ENCODE measurements at places on chromosomes 12 and 14.

GRCh38 chr12:29869946-29870345 lies 86.2 kb upstream of the TMTC1 start:
- DNase-seq = no peak

DNA sequence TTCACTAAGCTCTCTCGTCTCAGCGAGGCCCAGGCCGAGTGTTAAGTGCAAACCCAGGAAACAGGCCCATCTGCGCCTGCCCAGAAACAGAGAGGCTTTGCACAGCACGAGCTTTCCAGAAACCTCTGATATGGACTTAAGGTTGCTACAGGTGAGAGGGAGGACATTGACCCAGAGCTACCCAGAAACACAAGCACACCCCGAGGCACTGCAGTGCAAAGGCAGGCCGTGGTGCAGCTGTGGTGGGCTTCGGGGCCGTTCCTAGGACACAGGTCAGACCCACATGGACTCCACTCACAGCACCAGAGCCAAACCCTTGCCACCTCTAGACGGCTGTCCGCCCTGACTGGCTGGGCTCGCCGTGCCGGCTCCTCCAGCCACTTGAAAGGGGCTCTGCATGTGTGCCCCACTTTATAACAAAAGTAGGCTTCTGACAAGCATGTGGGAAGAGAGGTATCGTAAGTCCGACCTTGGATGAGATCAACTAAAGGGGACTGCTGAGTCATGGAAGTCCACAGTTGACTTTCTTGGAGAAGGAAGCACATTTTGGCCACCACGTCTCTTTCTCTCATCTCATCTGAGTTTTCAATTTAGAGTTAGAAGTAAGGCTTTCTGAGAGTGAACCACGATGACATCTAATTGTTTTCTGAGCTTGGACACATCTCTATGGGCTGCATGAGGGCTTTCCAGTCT lies 38.2 kb downstream of the CACNA2D4 start:
- no peak for DNase-seq

DNA sequence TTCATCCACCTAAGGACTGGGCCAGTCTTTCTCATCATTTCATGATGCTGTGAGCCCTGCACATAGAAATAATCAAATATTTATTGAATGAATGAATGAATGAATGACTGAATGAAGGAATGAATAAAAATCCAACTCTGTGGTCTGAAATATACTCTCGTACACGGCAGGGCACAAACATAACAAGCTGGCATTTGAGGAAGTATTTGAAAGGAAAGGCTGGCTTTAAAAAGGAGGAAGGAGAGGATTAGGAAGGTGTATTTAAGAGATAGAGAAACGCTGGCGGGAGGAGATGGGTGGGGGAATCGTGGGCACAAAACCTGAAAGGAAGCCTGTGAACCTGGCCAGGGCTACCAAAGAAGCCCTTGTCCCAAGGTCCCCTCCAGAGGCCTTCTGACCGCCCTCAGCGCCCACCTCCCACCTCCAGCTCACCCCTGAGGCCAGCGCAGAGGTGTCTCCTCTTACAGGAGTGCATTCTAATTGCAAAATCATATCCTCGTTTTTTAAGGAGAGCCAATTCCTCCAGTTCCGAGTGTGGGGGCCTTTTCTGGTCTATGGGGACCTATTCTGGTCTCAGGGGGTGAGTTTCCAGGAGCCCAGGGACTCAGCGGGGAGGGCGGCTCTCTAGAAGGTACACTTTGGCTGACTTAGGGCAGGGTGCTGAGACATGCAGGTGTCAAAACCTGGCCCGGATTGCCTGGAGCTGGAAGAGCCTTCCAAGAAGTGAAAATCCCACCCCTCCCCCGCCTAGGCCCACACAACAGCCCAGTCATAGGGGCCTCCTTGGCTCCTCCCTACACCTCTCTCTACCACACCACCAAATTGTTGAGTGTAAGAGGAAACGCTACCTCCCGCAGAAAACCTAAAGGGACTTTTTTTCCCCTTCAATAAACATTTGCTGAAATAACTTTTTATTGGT lies 8.7 kb upstream of the JDP2 start:
- DNase-seq = no peak

DNA sequence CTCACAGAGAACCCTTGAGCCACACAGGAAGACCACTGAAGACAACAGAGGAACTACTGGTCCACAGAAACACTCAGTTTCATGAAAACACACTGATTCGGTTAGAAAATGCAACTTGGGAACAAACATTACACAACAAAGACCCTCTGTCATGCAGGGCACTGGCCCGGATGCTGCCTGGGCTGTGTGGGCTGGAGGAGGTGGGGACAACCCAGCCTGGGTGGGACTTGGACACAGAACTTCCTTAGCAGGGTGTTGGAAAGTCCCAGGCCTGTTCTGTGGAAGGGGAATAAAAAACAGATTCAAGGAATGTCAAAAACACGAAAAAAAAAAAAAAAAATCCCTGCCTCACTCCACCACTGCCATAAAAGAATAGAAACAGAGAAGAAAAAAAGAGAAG lies 181.0 kb downstream of the MON2 start:
- DNase-seq = no peak

DNA sequence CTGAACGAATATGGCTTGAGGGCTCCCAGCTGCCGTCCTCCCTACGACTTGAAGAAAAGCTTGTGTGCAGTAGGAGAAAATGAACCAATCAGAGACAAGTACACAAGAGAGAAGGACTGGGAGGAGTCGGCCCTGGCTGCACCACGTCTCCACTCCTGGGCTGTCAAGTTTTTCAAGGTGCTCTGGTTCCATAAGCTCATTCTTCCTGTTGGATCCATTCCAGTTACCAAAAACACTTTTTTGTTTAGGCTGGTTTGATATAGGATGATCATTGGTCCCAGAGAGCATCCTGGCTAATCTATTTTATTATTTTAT lies 2.8 kb upstream of the A2ML1 start:
- no peak for DNase-seq

DNA sequence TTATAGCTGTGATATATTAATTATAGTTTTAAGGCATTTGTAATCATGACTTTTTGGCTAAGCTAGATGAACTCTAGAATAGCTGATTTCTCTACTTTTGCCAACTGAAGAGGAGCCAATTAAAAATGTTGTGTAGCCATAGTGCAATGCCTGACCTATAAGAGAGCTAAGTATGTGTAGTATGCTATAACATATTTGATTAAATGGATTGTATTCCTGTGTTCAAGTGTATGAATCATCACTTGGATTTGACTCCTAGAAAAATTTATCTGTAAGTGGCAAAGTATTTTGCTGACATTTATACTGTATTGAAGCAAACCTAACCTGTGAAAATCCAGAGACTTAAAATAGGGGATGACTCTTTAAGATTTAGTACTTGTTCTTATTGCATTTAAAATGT lies 34.2 kb downstream of the PCNX4 start:
- no peak for DNase-seq

DNA sequence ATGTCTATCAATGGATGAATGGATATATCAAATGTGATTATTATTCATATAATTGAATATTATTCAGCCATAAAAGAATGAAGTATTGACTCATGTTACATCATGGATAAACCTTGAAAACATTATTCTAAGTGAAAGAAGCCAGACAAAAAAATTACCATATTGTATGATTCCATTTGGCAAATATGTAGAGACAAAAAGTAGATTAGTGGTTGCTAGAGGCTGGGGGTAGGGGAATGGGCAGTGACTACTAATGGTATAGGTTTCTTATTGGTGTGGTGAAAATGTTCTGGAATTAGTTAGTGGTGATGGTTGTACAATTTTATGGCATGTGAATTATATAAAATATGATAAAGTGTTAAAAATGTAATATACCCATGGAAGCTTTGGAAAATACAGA lies 31.8 kb upstream of the GNS start:
- DNase-seq = no peak

- DNase-seq = no peak
Observed at GRCh38 chr14:53655080-53655785, 301.4 kb downstream of the BMP4 start.

- DNase-seq = no peak
Observed at GRCh38 chr12:99658671-99659349, 11.3 kb downstream of the GARIN6 start.

- DNase-seq = no peak
Observed at GRCh38 chr12:75798136-75798926, 233.2 kb downstream of the PHLDA1 start.

GRCh38 chr12:124466216-124467128 lies 100.9 kb downstream of the NCOR2 start:
- DNase-seq = peak; percentile 70

GRCh38 chr12:45721369-45721768 lies 8.1 kb upstream of the ARID2 start:
- no peak for DNase-seq

- DNase-seq = no peak
Observed at GRCh38 chr12:132550014-132550802, 60.2 kb downstream of the LRCOL1 start.

DNA sequence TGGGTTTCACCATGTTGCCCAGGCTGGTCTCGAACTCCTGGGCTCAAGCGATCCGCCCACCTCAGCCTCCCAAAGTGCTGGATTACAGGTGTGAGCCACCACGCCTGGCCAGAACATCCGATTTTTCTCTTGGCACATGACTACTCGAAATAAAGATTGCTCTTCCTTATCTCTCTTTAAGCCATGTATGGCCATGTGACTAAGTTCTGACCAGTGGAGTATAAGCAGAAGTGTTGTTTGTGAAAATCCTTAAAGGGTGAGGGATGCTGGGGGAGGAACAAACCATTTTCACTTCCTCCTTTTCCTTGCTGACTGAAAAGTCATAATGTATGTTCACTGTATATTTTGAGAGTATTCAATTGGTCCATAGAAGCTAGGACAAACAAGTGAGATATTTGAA lies 50.7 kb upstream of the ATF7IP start:
- DNase-seq = no peak

- no peak for DNase-seq
Observed at GRCh38 chr12:69214169-69214568, 25.2 kb upstream of the CPSF6 start.

GRCh38 chr12:106722837-106723236 lies 51.6 kb upstream of the RIC8B start:
- no peak for DNase-seq

DNA sequence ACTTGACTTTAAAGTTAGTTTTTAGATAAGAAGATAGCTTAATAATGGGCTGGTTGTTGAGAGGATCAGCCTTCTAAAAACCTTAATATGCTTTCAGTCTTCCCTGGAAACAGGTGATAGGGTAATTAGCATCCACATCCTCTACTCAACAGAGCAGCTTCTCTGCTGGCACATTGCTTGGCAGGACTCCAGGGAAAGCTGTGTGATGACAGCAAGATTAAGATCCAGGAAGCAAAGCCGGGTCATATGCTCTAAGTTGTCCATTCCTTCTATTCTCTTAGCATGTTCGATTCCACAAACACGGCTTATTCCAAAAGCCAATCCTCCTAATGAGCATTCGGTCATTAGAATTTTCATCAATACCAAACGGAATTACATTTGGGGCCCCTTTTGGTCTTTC lies 87.0 kb downstream of the HMGA2 start:
- no peak for DNase-seq

DNA sequence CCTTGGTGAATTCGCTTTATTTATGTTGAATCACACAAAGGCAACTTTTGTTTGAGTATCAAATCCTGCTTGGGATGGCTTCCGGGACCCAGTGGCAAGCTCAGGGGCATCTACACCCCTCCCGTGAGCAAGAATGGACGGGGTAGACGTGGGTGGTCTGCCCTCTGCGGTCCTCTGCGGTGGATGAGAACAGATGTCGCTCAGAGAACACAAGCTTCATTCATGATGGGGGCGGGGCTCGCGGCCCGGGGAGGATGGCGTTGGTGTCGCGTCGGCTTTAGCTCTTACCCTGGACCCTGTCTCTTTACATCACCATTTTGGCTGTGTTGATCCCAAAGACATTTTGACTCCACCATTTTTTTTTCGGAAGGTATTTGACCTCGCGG lies 158.5 kb upstream of the RTL1 start:
- no peak for DNase-seq

DNA sequence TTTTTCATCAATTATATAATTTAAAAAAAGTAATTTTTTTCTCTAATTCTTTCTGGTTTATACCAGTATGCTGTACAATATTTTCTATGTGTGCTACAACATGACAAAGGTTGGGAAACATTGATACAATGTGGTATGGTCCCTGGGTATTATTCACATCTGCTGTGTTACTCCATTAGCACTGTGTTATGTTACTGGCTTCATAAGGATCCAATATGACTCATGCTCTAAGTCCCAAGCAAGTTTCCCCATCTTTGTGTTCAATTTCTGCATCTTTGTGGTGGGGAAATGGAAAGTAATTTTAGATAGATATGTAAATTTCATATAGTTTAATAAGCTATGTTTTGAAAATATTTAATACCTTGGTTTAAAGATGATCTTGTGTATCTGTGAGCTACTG lies 35.8 kb downstream of the FBXO33 start:
- no peak for DNase-seq

DNA sequence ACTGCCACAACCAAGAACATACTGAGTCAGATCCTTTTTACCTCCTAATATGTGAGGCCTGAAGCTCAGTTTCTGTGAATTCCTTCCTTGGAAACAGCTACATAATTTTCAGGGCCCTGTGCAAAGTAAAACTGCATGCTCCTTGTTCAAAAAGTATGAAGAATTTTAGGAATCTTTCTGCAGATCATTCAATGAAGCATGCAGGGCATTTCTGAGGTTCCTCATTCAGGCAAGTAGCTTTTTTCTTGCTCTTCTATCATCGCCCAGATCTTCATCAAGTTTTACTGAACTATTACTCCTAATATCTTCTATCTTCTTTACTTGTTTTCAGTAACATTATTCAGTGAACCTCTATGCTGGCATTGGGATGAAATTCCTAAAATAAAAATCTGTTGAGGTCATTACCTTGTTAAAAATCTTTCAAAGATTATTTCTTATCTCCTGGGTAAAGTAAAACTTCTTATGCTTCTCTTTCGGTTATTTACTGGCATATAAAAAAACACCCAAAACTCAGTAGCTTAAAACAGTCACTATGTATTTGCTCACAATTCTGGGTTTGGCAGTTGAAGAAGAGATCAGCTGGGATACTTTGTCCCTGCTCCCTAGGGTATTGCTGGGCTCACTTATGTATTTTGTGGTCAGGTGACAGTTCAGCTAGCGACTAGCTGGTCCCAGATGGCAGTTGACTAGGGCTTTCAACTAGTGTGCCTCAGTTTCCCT lies 42.6 kb upstream of the KRR1 start:
- DNase-seq = no peak

GRCh38 chr12:14589169-14590004 lies 21.7 kb upstream of the PLBD1 start:
- no peak for DNase-seq

All from activated CD4-positive, CD25-positive, alpha-beta regulatory T cell (primary cell).